ENCODE measurements at places on chromosomes 7 and 10.

GRCh38 chr7:80858141-80858903 lies 60.5 kb downstream of the SEMA3C start:
- no peak for DNase-seq

- no peak for DNase-seq
These were observed 10.8 kb downstream of the TOMM7 start for GRCh38 chr7:22811746-22812280.

GRCh38 chr7:119959811-119960210 lies 313.2 kb upstream of the KCND2 start:
- no peak for DNase-seq

DNA sequence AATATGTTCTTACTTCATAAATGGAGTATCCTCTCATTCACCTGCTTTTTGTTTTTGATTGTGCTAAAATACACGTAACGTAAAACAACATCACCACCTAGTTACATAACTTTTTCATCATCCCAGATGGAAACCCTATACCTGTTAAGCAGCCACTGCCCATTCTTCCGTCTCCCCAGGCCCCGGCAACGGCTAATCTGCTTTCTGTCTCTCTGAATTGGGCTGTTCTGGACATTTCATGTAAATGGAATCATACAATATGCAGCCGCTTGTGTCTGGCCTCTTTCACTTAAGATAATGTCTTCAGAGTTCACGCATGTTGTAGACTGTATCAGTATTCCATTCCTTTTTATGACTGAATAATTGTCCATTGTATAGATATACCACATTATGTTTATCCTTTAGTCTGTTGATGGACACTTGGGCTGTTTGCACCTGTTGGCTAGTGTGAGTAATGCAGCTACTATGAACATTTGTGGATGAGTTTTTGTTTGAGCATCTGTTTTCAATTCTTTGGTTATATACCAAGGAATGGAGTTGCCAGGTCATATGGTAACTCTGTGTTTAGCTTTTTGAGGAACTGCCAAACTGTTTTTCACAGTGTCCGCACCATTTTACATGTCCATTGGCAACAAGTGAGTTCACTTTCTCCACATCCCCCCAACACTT lies 14.1 kb upstream of the SUN1 start:
- DNase-seq = no peak

DNA sequence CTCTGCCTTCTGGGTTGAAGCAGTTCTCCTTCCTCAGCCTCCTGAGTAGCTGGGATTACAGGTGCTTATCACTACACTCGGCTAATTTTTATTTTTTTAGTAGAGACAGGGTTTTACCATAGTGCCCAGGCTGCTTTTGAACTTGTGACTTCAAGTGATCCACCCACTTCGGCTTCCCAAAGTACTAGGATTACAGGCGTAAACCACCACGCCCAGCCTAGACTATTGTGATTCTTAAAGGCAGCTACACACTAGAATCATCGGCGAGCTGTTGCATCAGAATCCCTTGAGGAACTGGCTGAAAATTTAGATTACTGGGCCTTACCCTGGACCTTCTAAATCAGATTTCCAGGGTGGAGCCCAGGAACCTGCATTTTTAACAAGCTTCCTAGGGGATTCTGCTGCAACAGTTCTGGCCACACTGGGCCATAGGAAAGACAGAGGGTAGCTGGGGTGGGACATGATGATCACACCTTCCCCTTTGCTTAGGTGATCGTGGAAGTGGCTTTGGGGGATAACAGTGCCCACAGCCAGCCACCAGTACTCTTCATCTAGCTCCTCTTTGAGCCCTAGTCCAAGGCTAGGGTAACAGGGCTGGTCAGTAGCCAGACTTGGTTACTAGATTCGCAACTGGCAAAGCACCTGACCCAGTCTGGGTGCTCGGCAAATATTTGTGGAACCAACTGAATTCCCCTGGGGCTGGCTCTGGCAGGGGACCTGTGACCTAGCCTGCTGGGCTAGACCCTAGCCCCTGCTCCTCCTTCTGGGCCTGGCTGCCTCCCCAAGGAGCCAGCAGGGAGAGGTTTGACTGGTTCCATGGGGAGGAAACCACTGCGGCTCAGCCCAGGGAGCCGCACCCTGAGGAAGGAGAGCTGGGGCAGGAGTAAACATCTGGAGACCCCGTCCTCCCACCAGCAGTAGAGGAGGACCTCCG lies 67.1 kb upstream of the DUSP5 start:
- no peak for DNase-seq

DNA sequence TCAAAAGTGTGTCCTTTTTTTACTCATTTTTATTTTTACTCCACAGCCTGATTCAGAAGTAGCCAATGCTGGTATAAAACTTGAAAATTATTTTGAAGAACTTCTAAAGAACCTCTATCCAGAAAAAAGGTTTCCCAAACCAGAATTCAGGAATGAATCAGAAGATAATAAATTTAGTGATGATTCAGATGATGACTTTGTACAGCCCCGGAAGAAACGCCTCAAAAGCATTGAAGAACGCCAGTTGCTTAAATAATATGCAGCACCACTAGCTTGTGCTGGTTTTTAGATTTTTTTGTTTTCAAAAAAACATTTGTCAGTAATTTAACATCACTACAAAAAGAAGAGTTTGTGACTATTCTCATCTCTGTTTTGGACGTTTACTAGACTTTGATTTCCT lies 116.5 kb downstream of the SVOPL start:
- no peak for DNase-seq

DNA sequence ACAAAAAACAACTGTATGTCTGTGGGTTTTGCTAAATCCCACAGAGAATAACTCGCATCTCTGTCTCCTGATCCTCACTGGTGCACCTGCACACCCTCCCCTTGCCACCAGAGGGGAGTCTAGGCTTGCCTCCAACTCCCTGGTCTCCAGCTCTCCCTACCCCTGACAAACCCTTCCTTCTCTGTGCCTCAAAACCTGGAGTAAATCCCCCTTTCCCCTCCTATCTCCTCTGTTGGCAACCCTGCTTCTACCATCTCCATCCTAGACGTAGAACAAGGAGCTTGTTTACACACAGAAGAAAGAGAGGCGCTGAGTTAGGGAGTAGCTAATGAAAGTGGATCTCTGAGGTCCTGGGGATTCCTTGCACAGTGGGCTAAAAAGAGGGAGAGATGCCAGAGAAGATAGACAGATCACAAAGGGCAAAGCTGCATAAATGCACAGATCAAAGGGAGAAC lies 6.0 kb downstream of the MBLAC1 start:
- no peak for DNase-seq

DNA sequence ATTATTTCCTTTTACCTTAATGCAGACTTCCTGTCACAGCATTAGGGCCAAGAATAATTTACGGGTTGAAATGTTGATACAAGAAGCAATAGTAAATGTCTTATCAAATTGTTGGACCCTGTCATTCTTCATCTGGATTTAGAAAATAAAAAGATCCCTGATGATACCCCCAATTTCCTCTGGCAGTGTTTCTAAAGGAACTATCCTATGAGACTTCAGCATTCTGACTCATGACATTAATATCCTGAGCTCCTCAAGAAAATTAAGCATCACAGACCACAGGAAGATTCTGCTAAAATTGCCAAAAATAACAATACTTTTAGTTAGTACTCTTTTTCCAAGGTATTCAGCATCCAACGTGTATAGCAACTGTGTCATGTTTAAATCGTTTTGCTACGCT lies 490.5 kb upstream of the ANKRD30A start:
- peak; percentile 19 for DNase-seq

GRCh38 chr7:21946222-21946709 lies 567 bp upstream of the CDCA7L start:
- no peak for DNase-seq

GRCh38 chr10:125548878-125549277 lies 134.1 kb downstream of the TEX36 start:
- no peak for DNase-seq

DNA sequence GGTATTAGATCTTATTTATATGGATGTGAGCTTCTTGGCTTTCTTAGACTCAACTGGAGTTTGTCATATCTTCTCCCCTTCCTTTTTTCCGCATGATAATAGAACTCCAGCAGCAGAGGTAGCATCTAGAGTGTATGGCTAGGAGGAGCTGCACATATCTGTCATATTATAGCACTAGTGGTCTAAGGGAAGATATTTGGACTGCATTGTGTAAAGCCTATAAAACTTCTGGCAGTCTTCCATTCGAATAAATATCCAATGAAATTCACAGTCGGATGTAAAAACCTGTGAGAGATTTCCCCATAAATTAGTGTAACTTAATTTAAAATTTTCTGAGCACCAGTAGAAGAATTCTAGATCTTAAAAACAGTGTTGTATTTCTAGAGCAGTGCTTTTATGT lies 123.9 kb downstream of the PRKG1 start:
- DNase-seq = no peak

GRCh38 chr10:132120200-132120599 lies 54.5 kb downstream of the JAKMIP3 start:
- DNase-seq = no peak

DNA sequence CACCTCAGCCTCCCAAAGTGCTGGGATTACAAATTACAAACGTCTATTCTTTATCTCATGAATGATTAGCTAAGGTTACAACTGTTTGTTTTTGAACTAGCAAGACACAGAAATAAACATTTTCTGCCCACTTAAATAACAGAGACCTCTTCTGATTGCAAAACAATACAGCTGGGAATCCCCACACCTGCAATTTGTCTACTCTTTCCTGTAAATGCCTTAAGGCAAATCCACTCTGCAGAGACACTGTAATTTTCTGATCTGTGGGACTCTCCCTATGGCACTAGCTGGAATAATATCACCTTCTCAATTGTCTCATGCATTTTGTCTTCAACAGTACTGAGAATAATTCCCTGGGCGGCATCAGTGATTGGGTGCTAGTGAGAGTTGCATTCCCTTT lies 149.3 kb upstream of the FAM3C start:
- no peak for DNase-seq
